ENCODE measurements at places on chromosomes 2 and 18.

DNA sequence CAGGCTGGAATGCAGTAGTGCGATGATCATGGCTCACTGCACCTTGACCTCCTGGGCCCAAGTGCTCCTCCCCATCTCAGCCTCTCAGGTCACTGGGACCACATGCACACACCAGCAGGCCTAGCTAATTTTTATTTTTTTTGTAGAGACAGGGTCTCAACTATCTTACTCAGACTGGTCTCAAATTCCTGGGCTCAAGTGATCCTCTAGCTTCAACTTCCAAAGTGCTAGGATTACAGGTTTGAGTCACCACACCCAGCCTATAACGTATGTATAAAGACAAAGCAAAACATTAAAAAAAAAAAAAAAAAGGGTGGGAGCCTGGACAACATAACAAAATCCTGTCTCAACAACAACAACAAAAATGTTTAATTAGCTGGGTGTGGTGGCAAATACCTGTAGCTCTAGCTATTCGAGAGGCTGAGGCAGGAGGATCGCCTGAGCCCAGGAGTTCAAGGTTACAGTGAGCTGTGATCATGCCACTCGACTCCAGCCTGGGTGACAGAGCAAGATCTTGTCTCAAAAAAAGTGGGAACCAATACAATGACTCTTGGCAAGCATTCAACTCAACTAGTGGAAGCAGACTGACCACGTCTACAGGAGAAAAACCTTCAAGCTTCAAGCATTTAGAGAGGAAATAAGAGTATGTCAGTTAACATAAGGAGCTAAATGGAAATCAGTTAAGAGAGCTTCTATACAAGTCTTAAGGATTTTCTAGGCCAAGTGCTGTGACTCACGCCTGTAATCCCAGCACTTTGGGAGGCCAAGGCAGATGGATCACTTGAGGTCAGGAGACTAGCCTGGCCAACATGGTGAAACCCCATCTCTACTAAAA is 2.6 kb downstream of the GTF3C2 start:
- DNase-seq, result no peak

GRCh38 chr2:212538305-212539071 is at the start of gene ERBB4:
Gene ERBB4 (minus strand): TSS chr2:212538802. CDS start chr2:212538530, 272 bp downstream.
- no peak for DNase-seq

DNA sequence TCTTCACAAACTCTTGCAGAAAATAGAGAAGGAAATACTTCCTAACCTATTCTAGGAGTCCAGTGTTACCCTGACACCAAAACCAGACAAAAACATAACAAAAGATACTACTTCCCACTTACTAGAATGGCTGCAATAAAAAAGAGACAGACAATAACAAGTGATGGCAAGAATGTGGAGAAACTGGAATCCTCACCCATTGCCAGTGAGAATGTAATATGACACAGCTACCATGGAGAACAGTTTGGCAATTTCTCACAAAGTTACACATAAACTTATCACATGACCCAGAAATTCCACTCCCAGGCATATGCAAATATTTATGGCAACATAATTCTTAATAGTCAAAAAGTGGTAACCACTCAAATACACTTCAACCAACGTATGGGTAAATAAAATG is 209.8 kb upstream of the CTAGE1 start:
- DNase-seq, result no peak

DNA sequence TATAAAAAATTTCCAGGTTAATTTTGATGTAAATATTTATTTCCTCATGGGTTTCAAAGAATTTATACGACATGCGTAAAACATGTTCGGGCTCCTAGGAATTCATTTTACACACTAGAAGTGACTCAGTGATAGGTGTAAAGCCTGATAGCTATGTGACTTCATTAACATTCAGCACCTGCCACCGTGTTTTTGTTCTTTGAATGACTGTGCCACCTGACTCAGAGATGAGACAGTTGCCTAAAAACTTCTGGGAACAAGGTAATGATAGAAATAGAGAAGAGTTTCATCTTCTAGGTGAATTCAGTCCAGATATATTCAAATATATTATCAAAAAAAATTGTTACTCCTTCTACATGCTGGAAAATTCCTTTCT is 10.0 kb downstream of the IL1R2 start:
- DNase-seq, result no peak

DNA sequence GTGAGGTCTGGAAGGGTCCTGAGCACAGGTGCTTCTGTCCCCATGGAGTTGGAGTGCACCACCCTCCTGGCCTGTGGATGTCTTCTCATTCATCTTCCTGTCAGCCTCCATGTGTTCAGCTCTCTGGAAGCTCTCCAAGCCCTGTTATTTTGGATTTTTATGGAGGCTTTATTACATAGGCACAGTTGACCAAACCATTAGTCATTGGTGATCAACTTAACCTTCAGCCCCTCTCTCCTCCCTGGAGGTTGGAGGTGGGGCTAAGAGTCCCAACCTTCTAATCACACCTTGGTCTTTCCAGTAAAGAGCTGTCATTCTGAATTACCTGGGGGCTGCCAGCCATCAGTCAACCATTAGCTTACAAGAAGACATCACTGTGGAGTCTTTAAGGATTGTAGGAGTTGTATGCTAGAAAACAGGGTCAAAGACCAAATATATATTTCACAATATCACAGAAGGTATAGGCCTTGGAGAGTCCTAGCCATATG is 7.5 kb upstream of the MCFD2 start:
- no peak for DNase-seq

DNA sequence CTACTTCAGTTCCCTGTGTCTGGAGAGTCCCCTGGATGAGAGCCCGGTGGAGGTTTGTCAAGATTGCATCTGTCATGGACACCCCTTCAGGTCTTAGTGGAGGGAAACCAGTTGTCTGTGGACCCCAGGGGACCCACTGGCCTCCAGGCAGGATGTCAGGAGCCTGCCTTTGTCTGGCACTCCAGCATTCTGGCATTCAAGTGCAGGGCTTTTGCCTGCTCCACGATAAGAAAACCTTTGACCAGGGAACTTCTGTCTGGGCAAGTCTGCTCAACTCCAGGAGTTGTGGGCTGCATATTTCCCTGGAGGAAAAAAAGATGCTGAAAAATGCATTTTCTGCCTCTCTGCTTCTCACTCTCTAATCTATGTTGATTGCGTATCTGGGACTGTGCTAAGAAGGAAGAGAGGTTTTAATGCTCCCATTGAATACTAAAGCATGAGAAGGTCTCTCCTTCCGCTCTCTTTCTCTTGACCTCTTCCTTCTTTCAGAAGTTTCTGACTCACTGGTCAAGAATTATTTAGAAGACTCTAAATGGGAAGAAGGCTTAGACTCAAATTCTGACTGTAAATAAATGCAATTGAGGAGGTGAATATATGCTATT is 104.5 kb downstream of the MMADHC start:
- DNase-seq, result no peak

- DNase-seq, result peak; percentile 47
These were observed 1.1 kb upstream of the BOLL start for GRCh38 chr2:197786010-197786877.

- no peak for DNase-seq
These were observed 9.0 kb upstream of the MLPH start for GRCh38 chr2:237478095-237478494.

- DNase-seq, result no peak
These were observed 368.6 kb downstream of the GRB14 start for GRCh38 chr2:164252568-164253287.

GRCh38 chr2:11068079-11068741 is 87.1 kb upstream of the SLC66A3 start:
- no peak for DNase-seq

- DNase-seq, result no peak
These were observed 10.7 kb downstream of the KCNF1 start for GRCh38 chr2:10922307-10923007.

- no peak for DNase-seq
These were observed 222.2 kb downstream of the MYCN start for GRCh38 chr2:16162491-16163040.

DNA sequence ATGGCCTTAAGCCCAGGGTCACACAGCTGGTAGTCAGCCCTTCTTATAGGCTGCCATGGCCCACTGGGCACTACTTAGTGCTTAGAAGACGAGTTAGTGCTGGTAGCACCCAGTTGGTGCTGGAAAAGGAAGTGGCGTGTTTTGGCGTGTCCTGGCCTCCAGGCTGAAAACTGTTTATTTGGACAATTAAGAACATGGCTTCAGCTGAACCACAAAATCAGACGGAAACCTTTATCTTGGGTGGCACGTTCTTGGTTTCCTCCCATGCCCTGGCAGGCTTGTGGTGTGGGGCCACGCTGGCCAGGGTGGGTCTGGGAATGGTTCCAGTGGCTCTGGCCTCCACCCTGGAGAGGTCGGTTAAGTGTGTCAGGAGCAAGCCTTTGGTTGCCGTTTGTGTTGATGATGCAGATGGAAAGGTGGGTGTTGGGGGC is 141.5 kb upstream of the HAAO start:
- no peak for DNase-seq

DNA sequence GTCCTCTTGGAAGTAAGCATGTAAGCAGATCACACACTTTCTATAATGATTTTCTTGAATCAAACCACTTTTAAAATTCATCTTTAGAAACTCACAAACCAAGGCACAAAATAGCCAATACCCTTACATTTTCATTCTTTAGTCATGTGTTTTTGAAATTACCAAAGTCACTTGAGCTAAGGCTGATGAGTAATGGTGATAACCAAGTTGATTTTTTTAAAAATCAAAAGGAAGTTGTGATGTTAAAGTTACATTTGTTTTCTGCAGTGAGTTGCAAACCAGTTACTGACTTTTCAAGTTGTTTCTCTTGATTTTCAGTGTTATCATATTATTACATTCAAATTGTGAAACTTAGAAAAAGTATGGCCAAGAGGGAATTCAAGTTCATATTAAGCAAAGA is 21.5 kb upstream of the IL18RAP start:
- DNase-seq, result no peak

All from left colon (tissue), 2 donors.